Foreskin keratinocyte (primary cell): ENCODE measurements at places on chromosomes 16 and 17. TPM values are rescaled to one million over a fixed set of nuclear protein-coding genes. Genes with fewer than 3 reads are reported as not detected.

CA4 gene
- total RNA-seq = not detected in 2 replicates

TMEM114 gene
- not detected in 2 replicates for total RNA-seq

ADAD2 gene
- not detected in 2 replicates for total RNA-seq

TRIM72 gene
- not detected in 2 replicates for total RNA-seq

MYOCD gene
- 0.07 TPM in 1 of 2 replicates, not detected in the other for total RNA-seq

FAM20A gene
- total RNA-seq = not detected in 2 replicates

AANAT gene
- total RNA-seq = not detected in 2 replicates

NLRC3 gene
- not detected in 2 replicates for total RNA-seq

CYB5D1 gene
- total RNA-seq = 8.9 and 10.2 TPM in 2 replicates

OR4D2 gene
- total RNA-seq = not detected in 2 replicates
